ENCODE measurements at places on chromosomes 4 and X.

GRCh38 chrX:13700380-13700779 lies 11.5 kb downstream of the RAB9A start:
- DNase-seq = no peak

DNA sequence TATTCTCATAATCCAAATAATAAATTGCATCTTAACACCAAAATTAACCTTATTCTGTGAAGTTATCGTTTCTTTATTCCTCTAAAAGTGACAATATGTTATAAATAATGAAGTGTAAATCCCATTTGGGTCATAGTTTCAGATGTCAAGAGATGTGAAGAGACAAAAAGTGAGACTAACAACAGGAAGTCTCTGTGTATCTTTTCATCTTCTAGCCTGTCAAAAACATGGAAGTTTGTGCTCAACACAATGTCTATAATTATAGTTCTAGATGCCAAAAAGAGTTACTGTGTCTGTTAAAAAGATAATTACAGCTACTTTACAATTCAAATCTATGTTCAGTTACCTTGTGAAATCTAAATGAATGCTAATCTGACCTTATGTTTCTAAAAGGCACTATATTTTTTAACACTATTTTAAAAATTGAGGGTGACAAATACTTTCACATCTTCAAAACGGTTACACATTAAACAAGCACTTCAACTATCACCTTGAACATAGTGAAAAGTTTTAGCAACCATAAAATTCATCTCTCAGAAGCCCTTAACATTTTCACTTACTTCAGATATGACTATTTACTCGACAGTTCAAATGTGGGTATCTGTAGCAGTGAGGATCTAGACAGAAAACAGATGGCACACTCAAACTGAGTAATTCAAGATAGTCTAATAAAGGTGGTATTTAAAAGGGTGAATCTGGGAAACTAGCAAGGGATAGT lies 509.8 kb downstream of the ARAP2 start:
- DNase-seq = no peak

- peak; percentile 68 for DNase-seq
Observed at GRCh38 chr4:127782275-127783025, at the start of gene HSPA4L. TSS of gene HSPA4L (plus strand) at chr4:127782322. CDS start at chr4:127782551, 229 bp downstream.

- no peak for DNase-seq
Observed at GRCh38 chrX:40010550-40011321, 87.0 kb downstream of the BCOR start.

DNA sequence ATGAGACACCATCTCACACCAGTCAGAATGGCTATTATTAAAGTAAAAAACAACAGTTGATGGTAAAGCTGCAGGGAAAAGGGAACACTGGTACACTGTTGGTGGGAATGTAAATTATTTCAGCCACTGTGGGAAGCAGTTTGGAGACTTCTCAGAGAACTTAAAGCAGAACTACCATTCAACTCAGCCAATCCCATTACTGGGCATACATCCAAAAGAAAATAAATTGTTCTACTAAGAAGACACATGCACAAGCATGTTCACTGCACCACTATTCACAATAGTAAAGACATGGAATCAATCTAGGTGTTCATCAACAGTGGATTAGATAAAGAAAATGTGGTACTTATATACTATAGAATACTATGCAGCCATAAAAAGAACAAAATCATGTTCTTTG lies 135.0 kb downstream of the REELD1 start:
- DNase-seq = no peak

GRCh38 chr4:12123707-12124106 lies 695.0 kb upstream of the HS3ST1 start:
- DNase-seq = no peak

DNA sequence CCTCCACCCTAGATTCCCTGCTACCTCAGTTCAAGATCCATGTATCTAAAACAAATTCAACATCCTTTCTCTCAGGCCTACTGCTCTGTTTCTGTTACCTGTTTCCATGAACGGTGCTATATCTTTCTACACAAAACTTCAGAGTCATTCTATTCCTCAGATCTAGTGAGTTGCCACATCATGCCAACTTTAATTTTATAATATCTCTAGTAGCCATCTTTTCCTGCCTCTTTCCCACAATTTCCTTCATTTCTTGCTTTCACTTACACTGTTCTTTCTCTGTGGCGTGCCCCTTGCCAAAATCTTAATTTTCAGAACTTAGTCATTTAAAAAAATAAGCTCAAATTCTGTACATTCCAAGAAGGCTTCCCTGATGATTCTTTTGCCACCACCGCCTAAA lies 15.2 kb downstream of the GUCY1A1 start:
- DNase-seq = no peak

DNA sequence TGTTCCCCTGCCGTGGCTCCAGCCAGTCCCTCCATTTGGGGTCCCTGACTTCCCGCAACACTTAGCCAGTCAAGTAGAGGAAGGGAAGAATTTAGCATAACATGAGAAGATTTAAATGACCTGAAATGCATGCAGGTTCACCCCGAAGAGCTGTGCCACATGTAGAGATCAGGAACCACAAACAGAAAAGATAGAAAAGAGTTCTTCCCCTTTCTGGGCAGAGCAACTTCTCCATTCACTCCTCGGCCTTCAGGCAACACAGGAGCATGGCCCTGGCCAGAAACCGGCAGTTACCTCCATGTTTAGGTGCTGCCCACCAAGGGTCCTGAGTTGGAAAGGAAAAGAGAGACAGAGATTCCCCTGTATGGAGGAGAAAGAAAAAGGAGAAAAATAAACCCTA lies 5.2 kb downstream of the NLRP2B start:
- no peak for DNase-seq

DNA sequence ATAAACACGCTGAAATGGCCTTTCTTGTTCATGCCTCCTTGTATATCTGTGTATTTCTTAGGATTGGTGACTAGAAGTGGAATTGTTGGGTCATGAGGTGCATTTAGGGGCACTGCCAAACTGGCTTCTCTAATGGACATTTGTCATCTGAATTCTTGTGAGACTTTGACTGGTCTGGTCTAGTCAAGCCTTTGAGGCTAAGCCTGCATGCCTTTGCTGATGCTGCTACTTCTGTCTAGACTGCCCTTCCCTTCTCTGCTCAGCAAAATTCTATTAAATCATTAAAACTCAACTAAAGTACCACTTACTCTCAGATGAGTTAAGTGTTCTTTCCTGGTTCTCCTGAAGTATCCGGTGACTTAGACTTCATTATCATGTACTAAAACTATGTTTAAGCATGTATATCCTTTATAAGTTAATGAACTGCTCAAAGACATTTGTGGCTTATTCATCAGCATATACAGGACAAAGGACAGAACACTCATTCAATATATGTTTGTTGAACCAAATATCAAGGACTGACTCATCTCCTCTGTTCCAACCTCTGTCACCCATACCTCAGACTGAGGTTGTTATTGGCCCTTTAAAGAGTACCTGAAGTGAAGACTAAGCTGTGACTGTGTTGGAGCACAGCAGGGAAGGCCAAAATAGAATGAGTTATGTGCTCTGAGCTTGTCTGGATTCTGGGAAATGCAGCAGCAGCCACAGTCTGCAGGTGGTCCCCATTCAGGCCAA lies 9.0 kb downstream of the TCEAL1 start:
- no peak for DNase-seq

GRCh38 chrX:68421636-68422035 lies 11.7 kb downstream of the OPHN1 start:
- DNase-seq = no peak

DNA sequence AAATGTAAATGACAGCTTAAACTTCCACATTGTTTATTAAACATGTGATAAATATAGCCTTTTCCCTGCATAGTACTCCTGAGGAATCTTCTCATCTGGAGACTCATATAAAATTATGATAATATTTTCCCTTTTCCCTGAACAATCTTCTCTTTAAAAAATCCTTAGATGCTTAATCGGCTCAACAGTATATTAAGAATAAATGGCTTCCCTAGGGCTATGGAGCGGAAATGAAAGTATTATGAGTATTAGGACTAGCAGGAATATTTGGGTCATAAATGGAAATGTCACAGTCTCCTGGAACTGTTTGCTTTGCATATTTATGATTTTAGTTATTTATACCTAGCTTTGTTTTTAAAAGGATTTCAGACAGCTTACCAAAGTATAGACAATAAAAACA lies 200.7 kb upstream of the PDE5A start:
- no peak for DNase-seq

GRCh38 chrX:39969099-39969818 lies 128.5 kb downstream of the BCOR start:
- no peak for DNase-seq

- no peak for DNase-seq
Observed at GRCh38 chr4:3514806-3515501, 17.3 kb downstream of the LRPAP1 start.

GRCh38 chr4:130025701-130026100 lies 929.7 kb downstream of the C4orf33 start:
- DNase-seq = no peak

GRCh38 chr4:6686104-6686787 lies 7.4 kb upstream of the S100P start:
- no peak for DNase-seq

DNA sequence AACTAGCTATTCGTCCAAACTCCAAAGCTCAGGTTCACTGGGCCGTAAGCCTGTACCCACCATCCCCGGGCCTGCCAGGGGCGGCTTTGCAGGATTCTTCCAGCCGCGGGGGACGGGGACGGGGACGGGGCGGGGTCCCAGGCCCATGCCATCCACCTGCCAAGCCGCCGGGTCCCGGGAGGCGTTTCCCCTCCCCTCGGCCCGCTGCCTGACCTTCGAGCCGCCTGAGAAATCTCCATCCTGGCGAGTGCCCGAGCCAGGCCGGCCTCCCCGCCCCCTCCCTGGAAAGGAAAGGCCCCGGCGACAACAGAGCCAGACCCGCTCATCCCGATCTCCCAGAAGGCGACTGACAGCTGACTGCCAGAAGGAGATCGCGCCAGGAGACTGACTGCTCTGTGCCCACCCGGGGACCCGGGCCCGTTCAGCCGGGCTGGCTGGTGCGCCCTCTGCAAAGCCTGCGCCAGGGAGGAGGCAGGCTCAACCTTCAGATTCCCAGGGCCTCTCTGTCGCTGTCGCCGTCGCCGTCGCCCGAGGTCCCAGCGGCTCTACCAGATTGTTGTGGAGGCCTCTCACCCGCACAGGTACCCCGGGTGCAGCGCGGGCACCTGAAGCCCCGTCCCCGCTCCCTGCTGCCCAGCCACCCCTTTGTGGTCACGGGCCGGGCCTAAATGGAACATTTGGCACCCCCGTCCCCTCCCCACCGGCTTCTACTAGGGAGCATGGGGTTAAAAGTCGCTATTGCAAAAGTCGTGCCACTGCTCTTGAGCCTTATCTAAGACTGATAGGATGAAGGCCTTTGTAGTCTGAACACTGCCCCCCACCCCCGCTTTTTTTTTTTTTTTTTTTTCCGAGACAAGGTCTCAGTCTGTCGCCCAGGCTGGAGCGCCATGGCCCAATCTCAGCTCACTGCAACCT lies at the start of gene RGN:
Gene RGN, plus strand, starts transcription at position 315 of the 915 bp plus-strand sequence. CDS start 2,702 bp downstream, outside the sequence.
- DNase-seq = peak; percentile 32

DNA sequence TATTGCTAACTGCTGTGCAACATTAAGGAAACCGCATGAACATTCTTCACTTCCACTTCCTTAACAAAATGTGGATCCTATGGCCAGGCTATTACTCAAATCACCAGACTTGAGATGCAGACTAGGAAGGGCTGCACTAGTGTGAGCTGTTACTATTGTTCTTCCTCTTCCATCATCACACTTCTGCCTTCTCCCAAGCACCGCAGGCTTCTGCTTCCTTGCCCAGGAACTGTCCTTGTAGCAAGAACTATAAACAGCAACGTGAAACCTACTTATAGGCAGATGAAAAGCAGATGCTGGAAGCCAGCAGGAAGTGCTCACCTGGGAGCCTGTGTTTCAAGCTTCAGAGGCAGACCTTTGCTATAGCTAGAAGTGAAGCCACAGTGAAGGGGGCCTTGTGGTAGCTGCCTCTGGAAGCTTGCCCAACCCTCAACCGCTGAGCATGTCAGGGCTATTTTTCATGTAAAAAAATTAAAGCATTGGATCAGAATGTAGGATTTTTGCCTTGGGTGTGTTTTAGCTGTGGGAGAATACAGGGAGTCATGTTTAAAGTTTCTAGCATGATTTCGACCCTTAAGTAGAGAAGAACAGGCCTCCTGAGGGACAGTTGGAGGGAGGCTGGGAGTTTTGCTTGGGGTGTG lies 43.9 kb downstream of the CLNK start:
- peak; percentile 40 for DNase-seq

DNA sequence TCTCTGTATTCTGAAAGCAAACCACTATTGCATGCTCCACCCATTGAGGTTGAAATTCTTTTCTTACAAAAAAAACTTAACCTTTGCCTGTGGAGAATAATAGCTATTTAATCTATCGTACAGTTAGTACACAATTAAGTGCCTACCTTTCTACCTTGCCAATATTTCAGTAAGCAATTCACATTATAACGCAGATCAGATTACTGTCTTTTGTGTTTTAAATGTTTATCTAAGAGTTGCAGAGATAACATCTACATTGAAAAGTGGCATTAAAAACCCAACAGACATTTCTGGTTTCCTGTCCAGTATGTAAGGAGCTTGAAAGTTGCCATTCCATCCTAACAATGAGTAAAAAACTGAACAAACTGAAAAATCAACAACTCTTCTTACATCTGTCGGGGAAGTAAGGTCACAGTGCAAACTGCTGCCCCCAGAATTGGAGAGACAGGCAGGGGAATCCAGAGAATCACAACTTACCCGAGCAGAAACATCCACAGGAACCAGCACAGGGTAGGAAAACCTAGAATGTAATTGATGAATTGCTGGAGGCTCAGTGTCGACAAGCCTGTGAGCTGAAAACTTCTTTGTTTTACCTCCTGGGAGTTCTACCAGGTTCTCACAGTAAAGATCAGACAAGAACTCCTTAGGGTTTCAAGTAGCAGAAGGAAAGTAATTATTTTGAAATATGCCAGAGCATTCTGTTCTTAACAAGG lies 27.3 kb upstream of the ACSL4 start:
- no peak for DNase-seq

DNA sequence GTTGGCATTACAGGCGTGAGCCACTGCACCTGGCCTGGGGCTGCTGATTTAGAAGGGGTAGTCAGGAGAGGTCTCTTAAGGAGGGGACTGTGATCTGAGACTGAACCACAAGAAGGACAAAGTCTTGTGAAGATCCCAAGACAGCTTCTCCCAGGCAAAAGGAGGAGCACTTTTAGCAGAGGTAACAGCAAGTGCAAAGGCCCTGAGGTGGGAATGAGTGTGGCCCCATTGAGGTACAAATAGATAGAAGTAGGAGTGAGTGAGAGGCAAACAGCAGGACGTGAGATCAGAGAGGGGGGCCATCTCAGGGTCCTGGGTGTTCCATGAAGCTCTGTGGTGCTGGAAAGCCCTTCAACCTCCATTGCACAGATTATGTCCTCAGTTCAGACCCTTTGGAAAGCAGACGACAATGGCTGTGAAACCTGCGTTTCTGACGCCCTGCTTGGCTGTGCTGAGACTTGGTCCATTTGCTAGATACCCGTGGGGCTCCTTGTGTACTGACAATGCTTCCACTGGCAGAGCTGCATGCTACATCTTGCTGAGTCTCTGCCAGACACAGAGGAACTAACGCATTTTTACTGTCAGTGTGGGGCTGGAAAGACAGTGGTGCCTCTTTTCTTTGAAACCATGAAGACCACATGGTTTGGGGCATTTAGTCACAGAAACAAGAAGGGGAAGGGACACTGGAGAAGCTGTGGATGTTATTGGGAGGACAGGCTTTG lies 1.3 kb upstream of the CCKAR start:
- DNase-seq = no peak
